ENCODE measurements at places on chromosomes 2 and 18. TPM values are rescaled to one million over a fixed set of nuclear protein-coding genes. Genes with fewer than 3 reads are reported as not detected.

- H3K27me3 ChIP-seq: no peaks in the 10 kb centered on the region
- no peak overlapping the region for H3K27ac ChIP-seq
- H3K4me3 ChIP-seq: no peak overlapping the region
- no peaks in the 10 kb centered on the region for H3K4me1 ChIP-seq
- DNase-seq: no peak
- no peaks in the 10 kb centered on the region for H3K36me3 ChIP-seq
Measured at GRCh38 chr2:12289120-12289802, 427.5 kb upstream of the TRIB2 start.

- no peaks in the 10 kb centered on the region for H3K36me3 ChIP-seq
- H3K4me1 ChIP-seq: no peaks in the 10 kb centered on the region
- no peaks in the 10 kb centered on the region for H3K27me3 ChIP-seq
- no peak overlapping the region for H3K4me3 ChIP-seq
- no peak overlapping the region for H3K27ac ChIP-seq
Measured at GRCh38 chr18:73724958-73725357, 422.7 kb downstream of the FBXO15 start.

DNA sequence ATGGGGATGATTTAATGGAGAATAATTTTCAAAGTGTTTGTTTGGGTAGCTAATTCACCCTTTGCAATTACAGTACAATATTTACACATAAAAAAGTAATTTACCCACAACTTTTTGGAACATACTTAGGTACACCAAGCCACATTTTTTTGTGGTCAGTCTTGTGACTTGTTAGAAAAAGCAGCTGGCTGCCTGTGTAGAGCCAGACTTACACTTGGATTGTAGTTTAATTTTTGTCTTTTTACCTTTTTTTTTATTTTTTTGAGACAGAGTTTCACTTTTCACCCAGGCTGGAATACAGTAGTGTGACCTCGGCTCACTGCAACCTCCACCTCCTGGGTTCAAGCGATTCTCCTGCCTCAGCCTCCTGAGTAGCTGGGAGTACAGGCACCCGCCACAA is 45.4 kb downstream of the RALBP1 start:
- H3K36me3 ChIP-seq: no peaks in the 10 kb centered on the region
- DNase-seq: no peak
- no peak overlapping the region for H3K27ac ChIP-seq
- H3K27me3 ChIP-seq: no peaks in the 10 kb centered on the region
- no peaks in the 10 kb centered on the region for H3K4me1 ChIP-seq
- no peak overlapping the region for H3K4me3 ChIP-seq

DNA sequence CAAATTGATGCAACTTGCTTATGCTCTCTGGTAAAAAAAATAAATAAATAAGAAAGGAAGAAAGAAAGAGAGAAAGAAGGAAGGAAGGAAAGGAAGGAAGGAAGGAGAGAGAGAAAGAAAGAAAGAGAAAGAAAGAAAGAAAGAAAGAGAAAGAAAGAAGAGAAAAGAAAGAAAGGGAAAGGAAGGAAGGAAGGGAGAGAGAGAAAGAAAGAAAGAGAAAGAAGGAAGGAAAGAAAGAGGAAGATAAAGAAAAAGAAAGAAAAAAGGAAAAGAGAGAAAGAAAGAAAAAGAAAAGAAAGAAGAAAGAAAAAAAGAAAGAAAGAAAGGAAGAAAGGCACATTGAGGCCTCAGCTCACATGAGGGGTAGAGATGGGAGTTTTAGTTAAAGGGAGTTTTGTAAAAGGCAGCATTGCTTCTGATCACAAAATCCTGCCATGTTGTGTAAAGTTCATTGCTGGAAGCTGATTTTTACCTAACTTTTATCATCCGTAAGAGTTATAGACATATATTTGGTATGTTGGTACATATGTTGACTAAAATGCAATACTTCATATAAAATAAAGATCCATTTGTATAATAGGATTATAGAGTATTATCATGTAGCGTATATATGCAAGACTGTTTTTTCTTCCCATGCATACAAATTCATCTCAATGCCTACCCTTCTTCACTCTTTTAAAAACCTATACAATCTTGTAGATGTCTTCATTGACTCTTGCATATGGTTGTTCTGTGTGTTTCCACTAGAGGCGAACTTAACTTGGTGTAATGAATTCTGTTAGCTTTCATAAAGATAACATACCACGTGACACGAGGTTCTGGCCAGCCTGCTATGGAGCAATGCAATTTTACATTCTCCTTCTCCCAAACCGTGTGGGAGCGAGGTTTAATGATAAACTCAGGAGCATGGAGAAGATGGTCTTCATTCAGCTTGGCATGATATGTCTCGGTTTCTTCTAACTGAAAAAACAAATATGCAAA is 32.8 kb downstream of the MYOM1 start:
- no peak overlapping the region for H3K4me3 ChIP-seq
- H3K4me1 ChIP-seq: no peaks in the 10 kb centered on the region
- no peaks in the 10 kb centered on the region for H3K36me3 ChIP-seq
- H3K27ac ChIP-seq: no peak overlapping the region
- DNase-seq: no peak

DNA sequence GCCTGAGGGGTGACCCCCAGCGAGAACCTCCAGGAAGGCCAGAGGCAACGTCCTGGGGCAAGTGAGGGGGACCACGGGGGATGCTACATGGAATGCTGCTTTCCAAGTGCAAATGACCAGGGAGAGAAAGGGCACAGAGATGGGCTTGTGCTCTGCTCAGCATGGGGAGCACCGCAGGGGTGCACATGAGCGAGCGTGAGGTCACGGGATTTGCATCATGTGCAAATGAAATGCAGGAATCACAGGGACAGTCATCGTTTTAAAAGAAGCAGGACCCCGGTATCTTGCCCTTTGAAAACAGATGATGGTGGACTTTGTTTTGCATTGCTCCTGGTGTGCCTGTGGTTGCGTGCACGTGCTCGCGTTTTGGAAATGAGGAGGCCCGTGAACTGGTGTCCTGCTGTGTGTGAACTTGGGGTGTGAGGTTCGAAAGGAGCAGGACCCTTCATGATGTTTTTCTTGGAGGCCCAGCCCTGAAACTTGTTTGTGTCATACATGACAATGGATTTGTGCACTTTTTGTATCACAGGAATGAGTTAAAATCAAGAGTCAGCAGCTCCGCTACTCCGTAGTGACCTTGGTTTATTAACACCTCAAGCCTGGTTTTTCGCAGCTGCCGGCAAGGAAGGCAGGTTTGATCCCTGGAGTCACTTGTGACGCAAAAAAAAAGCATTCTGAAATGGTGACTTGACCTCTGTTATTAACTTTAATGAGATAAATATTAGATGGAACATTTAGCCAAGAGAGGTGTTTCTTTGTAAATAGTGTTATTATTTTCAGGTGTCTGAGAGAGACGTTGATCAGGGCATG is 234.5 kb downstream of the LDLRAD4 start:
- H3K27ac ChIP-seq: no peak overlapping the region
- no peaks in the 10 kb centered on the region for H3K27me3 ChIP-seq
- DNase-seq: no peak
- no peaks in the 10 kb centered on the region for H3K4me1 ChIP-seq

DNA sequence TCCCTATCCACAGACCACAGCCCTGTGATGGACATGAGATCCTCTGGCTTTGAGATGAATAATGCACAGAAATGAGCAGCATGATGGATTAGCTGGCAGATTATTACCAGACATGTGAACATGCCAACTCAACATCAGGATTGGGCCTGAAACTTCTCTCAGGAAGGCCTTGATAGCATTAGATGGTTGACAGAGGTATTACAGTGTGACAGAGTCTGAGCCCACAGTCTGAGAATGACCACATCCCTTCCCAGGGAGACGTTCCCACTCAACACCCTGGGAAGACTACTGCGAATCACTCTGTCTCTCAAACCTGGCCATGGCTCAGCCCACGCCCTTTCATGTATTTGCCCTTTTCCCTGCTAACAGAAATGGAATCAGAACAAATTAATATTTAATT is 66.9 kb downstream of the BCL11A start:
- H3K36me3 ChIP-seq: no peaks in the 10 kb centered on the region
- H3K4me1 ChIP-seq: no peaks in the 10 kb centered on the region
- H3K27me3 ChIP-seq: no peaks in the 10 kb centered on the region
- H3K27ac ChIP-seq: no peak overlapping the region

GRCh38 chr2:157184161-157184895 is 73.2 kb upstream of the GALNT5 start:
- DNase-seq: no peak
- H3K27ac ChIP-seq: no peak overlapping the region
- no peaks in the 10 kb centered on the region for H3K27me3 ChIP-seq
- no peaks in the 10 kb centered on the region for H3K4me1 ChIP-seq

DNA sequence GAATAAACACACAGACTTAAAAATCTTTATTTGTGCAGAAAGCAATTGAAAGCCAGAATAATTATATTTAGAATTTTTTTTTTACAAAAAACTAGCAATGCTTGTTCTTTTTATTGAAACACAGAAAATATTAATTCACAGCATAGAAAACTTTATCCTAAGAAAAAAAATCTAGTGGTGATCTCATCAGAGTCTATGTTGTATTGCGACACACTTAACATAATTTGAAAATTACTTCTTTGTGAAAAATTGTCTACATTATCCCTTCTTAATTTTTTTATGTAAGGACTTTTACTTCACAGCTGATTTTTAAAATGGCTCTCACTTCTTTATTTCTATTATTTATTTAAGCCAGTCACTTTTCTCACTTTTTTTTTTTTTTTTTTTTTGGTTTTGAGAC is 103.4 kb downstream of the LDLRAD4 start:
- no peaks in the 10 kb centered on the region for H3K27me3 ChIP-seq
- no peak for DNase-seq
- H3K36me3 ChIP-seq: no peaks in the 10 kb centered on the region
- H3K4me1 ChIP-seq: no peaks in the 10 kb centered on the region
- no peak overlapping the region for H3K4me3 ChIP-seq
- H3K27ac ChIP-seq: no peak overlapping the region

DNA sequence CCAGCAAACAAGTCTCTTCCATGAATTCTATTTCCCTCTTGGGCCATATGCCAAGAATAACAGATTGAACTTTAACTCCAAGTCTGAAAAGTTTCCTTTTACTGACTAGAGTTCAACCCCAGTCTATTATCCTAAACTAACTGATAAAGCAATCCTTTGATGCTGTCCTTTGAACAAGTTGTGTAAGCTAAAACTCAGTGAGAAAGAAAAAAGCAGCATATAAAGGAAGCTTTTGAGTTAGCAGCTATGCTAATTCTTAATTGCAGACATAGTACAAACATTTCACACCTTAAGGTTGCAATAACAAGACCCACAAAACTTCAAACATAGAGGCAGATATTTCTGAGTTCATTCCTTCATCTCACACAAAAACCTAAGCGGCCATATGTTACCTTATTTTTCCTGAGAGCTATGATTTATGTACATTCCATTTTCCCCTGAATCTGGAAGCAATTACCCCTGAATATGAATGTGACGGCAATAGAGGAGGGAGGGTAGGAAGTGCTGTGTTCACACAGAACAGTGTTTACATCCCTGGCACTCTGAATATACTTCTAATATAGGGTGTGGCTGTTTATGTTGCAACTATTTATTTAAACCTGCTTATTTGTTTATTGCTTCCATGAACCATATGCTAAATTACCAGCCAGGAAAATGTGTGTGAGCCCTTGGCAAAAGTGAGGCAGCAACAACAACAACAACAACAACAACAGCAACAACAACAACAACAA is 180.6 kb downstream of the IRS1 start:
- H3K4me1 ChIP-seq: no peaks in the 10 kb centered on the region
- no peaks in the 10 kb centered on the region for H3K27me3 ChIP-seq
- no peak overlapping the region for H3K27ac ChIP-seq
- no peak for DNase-seq
- H3K4me3 ChIP-seq: no peak overlapping the region

DNA sequence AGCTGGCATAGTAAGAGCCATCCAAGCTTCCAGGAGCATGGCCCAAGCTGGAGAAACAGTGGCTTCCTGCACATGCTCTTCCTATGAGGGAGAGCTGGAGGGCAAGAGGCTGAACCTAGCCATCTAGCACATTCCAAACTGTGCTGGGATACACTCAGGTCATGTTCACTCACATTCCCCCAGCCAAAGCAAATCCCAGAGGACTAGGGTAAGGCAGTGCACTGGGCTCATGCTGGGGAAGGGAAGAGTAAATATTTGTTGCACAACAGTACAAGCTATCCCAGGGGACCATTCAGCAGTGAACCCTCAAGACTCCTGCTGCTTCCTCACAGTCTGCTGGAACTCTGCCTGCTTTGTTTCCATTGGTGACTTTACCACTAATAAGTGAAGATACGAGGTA is 20.7 kb upstream of the GYPC start:
- no peaks in the 10 kb centered on the region for H3K4me1 ChIP-seq

- H3K27me3 ChIP-seq: no peaks in the 10 kb centered on the region
- H3K27ac ChIP-seq: peak overlapping the region; percentile 61
- DNase-seq: peak; percentile 80
Measured at GRCh38 chr2:46967990-46968647, 52.5 kb upstream of the MCFD2 start.

DNA sequence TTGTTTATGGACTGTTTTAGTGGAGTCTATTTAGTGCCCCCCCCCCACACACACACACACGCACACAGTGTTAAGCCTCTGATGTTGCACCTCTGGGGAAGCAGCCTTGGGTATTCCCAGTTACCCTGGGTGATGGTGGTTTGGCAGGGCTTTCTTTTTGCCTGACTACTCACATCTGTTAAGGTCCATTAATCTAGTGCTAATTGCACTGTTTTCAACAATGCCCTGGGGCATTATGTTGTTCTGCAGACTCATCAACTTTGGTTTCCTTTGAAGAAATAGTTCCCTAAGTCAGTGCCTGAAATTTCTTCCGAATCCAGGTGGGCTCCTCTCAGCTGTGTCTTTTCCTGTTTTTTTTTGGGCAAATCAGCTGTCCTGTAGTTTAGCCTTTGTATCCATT is 34.7 kb downstream of the SPOPL start:
- H3K36me3 ChIP-seq: no peaks in the 10 kb centered on the region
- H3K27ac ChIP-seq: no peak overlapping the region
- no peak for DNase-seq
- H3K27me3 ChIP-seq: no peaks in the 10 kb centered on the region
- H3K4me3 ChIP-seq: no peak overlapping the region
- no peaks in the 10 kb centered on the region for H3K4me1 ChIP-seq

DNA sequence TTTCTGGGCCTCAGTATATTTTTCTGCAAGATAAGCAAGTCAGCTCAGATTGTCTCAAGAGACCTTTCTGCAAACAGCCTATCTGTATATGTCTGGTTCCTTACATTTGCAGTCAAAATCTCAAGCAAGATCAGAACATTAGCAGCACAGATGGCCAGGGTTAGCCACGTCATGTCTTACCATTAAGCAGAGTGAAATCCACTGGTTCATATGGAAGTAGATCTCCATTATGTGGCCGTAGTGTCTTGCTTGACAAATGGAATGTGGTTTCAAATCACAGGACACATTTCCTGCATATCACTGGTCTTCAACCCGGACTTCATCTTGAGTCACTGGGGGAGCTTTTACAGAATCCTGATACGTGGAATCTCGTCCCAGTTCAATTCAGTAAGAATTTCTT is 500.2 kb downstream of the FBXO15 start:
- no peaks in the 10 kb centered on the region for H3K36me3 ChIP-seq
- H3K4me3 ChIP-seq: no peak overlapping the region
- H3K27ac ChIP-seq: no peak overlapping the region
- H3K4me1 ChIP-seq: no peaks in the 10 kb centered on the region
- no peak for DNase-seq
- no peaks in the 10 kb centered on the region for H3K27me3 ChIP-seq

KLHL14 gene
- 3.0 TPM for total RNA-seq

CXCR1 gene
- total RNA-seq: not detected

MC4R gene
- total RNA-seq: not detected

ARHGAP25 gene
- total RNA-seq: 6.2 TPM
